ENCODE measurements at places on chromosomes 12 and 14.

- DNase-seq: no peak
These were observed 101.8 kb downstream of the TNFAIP2 start for GRCh38 chr14:103225062-103225461.

DNA sequence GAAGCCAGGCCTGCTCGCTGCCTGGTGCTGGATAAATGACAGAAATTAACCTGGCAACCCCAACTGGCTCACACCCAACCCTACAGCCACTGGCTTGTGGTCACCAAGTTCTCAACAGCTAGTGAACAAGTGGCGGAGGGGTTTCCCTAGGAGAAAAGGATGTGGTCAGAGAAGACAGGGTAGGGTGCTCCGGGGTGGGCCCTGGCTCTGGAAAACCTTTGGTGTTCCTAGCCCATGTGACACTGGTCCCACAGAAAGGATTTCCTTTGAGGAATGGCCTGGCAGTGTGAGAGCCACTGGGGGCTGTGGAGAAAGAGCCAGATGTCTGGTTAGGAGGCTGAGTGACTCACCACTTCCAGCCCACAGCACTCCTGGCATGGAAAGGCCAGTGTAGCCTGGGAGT lies 8.7 kb downstream of the SYNE3 start:
- DNase-seq: no peak

- DNase-seq: no peak
These were observed 30.9 kb downstream of the GPR137C start for GRCh38 chr14:52583544-52583943.

GRCh38 chr12:111943929-111944328 lies 69.0 kb downstream of the TMEM116 start:
- DNase-seq: no peak

- DNase-seq: no peak
These were observed 132.4 kb upstream of the RGS6 start for GRCh38 chr14:71799841-71800240.

GRCh38 chr12:122203301-122204166 lies at the start of gene B3GNT4:
Gene B3GNT4, plus strand, starts transcription at chr12:122203709. Its CDS starts 910 bp downstream, at chr12:122204619.
- DNase-seq: peak; percentile 23

- no peak for DNase-seq
These were observed 49.6 kb downstream of the TC2N start for GRCh38 chr14:91817566-91818325.

- DNase-seq: no peak
These were observed 26.3 kb upstream of the MLXIP start for GRCh38 chr12:122052285-122052684.

- DNase-seq: no peak
These were observed 159.3 kb downstream of the DAD1 start for GRCh38 chr14:22429546-22430294.

GRCh38 chr14:82449926-82450468 lies 916.3 kb upstream of the SEL1L start:
- DNase-seq: no peak

DNA sequence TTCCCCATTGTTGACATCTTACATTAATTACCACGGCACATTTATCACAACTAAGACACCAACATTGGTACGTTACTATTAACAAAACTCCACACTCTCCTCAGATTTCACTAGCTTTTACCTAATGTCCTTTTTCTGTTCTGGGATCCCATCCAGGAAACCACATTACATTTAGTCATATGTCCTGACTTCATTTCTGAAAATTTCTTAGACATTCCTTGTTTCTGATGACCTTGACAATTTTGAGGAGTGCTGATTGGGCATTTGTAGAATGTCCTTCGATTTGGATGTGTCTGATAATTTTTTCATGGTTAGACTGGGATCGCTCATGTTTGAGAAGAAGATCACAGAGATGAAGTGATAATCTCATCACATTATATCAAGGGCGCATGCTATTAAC lies 34.6 kb upstream of the ACSM4 start:
- DNase-seq: no peak

GRCh38 chr12:12822886-12823285 lies 9.7 kb downstream of the DDX47 start:
- no peak for DNase-seq

- no peak for DNase-seq
These were observed 179.4 kb upstream of the BCL2L14 start for GRCh38 chr12:11891346-11891745.

GRCh38 chr14:60971271-60971670 lies 9.6 kb downstream of the TRMT5 start:
- DNase-seq: no peak

GRCh38 chr12:20657496-20657895 lies 37.6 kb upstream of the SLCO1C1 start:
- no peak for DNase-seq
